NCI-H2081 (cell line): ENCODE measurements at places on chromosomes 12 and 14.

GRCh38 chr14:22836301-22837113, at the start of gene MMP14:
MMP14 (plus strand) TSS chr14:22836585; CDS start chr14:22836818, 233 bp downstream.
- DNase-seq, result no peak

DNA sequence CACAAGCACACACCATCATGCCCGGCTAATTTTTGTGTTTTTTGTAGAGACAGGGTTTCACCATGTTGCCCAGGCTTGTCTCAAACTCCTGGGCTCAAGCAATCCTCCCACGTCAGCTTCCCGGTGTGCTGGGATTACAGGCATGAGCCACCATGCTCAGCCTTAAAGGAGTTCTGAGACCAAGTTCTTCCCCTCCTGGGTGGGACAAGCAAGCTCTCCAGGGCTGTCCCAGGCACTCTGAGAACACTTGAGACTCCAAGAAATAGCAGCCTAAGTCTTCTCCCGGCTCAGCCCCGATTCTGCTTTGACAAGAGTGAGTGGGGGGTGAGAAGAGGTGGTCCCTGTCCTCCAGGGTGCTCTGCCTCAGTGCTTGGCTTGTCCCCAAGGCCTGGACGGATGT, 86.4 kb downstream of the STAB2 start:
- no peak for DNase-seq

DNA sequence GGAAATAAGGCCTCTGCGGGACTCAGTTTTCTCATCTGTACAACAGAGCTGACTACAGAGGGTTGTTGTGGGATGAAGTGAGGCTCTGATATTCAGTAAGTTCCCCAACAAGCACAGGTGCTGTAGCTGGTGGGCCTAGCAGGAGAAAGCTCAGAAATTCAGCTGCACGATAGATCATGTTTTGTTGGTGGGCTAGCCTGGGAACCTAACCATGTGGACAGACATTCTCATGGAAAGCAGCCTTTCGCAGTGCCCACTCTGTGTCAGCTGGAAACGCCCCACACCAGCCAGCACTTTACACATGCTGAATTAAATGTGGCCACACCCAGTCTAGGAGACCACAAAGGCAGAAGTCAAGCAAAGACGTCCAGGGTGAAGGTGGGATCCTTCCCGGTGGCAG, 16.1 kb downstream of the PITPNM2 start:
- no peak for DNase-seq

GRCh38 chr12:67449591-67450052, 180.5 kb downstream of the CAND1 start:
- no peak for DNase-seq

- peak; percentile 34 for DNase-seq
Observed at GRCh38 chr12:44507461-44507860, 368.7 kb downstream of the NELL2 start.

- no peak for DNase-seq
Observed at GRCh38 chr12:110591451-110592051, 8.4 kb upstream of the PPTC7 start.

GRCh38 chr14:74882103-74882920, 596 bp downstream of the DLST start:
- peak; percentile 45 for DNase-seq

GRCh38 chr12:77591959-77592743, 238.5 kb upstream of the NAV3 start:
- DNase-seq, result peak; percentile 85

GRCh38 chr12:86985298-86985697, 729.1 kb upstream of the MGAT4C start:
- no peak for DNase-seq

- DNase-seq, result no peak
Observed at GRCh38 chr12:42732908-42733411, 143.4 kb upstream of the PRICKLE1 start.
